ENCODE measurements at places on chromosomes 12 and 14.

DNA sequence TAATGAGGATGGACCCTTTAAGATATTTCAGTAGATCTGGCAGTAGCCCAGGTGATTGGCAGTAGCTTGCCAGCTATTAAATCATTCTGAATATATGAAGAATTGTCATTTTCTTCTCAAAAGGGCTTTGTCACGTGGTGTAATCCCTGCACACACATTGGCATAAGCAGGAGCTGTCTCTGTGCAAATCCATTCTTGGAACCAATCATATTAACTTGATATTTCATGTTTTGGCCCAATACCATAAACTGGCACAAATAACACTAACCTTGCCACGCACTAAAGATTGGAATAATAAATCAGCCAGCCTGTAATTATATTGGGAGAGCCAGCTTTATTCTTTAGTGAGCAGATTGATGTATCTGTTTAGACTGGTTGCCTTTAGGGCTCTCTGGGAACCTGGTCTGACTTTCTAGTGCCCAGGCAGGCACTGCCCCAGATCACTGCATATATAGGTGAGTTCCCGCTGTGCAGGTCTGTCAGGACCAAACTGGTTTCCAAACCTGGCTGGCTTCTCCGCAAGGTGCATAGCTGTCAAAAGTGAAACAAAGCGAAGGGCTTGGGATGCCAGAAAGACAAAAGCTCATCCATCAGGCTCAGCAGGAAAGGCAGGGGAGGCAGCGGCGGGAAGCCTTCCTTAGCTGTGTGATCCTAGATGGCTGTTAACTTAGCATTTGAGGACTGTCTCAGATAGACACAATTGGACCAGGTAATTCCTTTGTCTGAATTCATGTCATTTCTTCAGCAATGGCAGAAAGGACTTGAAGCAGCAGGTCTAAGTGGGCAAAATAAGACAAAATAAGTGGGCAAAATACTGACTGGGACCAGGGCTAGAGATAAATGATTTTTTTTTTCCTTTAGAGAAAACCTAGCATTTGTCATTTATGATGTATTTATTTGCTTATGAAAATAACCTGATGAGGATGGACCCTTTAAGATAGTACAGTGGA is 128.8 kb upstream of the DYRK2 start:
- peak; percentile 94 for DNase-seq

DNA sequence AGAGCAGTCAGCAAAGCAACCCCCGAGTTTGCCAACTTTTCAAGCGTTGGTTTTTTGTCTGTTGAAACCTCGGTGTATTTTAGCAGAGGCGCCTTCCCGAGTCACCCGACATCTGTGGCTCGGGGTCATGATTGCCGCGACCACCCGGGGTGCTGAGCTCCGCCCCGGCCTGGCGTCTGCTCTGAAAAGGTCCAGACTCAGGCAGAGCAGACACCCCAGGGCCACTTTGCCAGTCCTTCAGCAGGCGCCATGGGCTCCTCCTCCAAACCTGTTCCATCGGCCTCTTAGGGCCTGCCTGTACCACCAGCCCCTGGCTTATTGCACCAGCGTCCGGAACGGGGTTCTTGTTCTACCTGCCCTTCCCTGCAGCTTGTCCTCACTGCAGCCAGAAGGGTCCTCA is 19.1 kb downstream of the ANKRD9 start:
- DNase-seq = no peak

GRCh38 chr12:52870361-52871290 is 21.8 kb upstream of the KRT78 start:
- peak; percentile 23 for DNase-seq

GRCh38 chr14:23182372-23183157 is 895 bp downstream of the SLC7A8 start:
- DNase-seq = no peak

DNA sequence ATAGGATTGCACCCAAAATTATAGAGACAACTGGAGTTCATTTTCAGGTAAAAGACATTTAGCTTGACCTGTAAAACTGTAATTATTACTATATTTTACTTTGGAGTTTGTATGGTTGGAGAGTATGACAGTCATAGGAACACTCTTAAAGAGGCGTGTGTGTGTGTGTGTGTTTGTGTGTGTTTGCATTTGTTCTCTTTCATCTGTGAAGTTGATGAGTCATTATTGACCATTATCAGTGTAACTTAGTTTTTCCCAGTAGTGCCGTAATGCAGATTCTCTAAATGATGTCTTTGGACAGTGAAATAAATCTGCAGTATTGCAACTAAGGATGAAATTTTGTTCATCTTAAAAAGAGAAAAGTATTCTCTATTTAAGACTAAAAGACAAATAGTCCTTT is 13.0 kb downstream of the WASHC4 start:
- DNase-seq = no peak

DNA sequence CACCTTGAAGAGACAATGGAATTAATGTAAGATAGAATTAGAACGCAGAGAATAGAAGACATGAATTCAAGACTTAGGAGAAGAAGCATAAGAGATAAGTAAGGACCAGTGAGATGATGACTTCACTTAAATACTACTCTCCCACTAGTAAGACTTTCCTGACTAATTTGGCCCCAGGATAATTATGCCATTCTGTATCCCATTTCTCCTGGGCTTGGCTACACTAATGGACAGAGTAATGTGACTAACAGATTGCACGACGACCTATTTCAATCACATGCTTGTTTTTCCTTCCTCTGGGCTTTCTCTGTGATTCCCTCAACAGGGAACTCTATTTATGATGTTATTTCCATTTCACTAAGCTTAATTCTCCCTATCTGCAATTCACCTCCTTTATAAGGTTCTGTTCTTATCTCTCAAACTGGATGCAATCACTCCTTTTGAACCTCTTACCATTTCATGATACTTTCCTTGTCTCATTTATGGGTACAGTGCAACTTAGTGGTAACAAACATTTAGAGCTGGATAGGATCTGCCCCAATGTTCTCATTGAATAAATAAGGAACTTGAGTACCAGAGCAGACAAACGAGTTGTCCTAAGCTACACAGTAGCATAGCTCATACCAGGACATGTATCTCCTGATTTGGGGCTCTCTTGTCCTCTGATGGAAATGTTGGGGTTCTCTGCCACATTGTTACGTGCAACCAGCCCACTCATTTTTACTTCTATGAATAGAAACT is 102.7 kb downstream of the BTG1 start:
- DNase-seq = no peak

DNA sequence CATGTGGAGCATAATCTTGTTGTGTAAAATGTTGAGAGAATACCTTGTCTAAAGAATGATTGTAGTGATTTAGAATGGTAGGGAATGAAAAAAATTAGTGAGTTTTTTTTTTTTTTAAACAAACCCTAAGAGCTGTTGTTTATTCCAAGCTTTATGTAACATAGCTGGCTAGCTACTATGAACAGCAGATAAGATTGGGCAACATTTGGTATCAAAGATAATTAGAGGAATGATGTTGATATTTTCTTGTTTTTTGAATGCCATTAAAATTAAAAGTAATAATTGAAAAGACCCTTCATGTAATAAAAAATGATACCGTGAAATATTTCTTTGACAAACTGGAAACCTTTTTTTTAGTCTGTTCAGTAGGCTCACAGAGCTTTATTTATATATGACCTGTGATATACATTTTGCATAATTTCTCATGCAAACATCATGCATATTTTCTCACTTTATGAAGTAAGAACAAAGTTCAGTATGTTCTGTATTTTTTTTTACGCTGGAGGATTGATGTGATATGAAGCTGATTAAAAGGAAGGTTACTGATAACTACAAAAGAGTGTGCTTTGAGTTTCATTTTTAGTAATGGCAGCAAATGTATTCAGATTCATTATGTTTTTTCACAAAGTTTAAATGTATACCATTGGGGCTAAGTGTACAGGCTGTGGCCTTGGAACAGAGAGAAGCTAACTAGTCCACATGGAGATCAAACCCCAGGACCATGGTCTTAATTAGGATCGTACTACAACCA is 8.1 kb downstream of the CPSF6 start:
- no peak for DNase-seq

GRCh38 chr12:18158774-18159557 is 69.0 kb upstream of the RERGL start:
- DNase-seq = peak; percentile 29

DNA sequence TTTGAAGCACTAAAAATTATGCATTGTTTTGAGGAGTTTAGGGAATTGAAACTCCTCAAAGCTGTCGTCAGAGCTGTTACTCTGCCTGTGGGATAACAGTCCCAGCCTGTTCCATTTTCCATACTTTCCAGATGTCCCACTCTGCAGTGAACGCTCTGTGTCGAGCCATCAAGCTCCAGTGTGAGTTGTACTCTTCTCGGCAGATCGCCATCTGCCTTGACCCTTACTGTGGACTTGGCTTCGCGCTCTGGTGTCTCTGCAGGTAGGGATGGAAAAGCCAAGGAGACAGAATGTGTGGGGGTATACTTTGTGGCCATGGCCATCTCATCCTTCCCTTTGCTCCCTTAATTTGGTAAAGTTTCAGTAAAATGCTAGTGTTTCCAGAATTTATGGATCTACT is 35.5 kb upstream of the ATF1 start:
- no peak for DNase-seq

GRCh38 chr14:71942904-71943694 is 10.9 kb downstream of the RGS6 start:
- DNase-seq = no peak

- no peak for DNase-seq
Observed at GRCh38 chr14:30621354-30621939, 672 bp upstream of the SCFD1 start.

DNA sequence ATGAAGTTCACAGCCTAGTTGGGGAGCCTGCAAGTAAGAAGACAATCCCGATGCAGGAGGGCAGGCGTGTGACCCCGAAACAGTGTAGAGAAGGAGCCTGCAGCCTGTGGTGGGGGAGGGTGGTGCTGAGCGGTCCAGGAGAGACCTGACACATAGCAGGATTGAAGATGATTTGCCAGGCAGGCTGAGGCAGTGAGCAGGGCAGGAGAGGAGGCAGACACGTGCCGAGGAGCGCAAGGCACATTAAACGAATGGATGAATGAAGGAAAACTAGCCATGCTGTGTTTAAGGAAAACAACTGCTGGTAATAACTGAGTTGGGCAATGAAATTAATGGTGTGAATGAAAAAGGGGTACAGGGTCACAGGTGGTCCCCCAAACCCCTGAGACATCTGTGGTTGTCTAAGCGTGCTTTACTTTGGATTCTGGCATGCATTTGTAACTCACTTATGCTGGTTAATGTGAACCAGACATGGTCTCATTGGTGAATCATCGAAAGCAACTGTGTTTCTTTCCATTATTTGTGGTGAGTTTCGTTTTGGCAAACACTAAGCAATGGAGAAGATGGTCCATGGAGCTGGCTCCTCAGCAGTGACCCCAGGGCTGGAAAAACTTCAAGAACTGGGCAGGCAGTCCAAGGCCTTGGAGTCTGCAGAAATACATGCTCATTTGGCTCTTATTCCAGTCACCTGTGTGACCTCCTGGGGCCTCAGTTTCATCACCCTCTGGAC is 96.9 kb upstream of the EVL start:
- DNase-seq = no peak

DNA sequence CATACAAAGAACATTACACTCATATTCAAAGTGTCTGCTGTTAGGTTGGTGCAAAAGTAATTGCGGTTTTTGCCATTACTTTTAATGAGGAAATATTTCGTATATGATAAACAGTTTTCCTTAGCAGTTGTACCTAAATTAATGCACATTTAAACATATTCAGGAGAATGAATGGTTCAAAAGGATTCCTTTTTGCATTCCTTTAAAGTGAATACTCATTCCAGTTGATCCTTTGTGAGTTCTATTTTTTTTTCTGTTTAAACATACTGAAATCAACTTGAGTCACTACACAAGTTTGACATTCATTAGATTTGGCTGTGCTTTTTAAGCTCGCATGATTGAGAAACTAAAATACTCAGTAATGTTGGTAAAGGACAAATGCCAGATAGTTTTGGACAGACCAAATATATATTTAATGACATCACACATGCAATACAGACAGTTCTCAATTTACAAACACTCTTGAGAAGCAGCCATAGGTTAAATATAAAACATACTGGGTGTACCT is 13.8 kb upstream of the SLC38A2 start:
- DNase-seq = no peak

DNA sequence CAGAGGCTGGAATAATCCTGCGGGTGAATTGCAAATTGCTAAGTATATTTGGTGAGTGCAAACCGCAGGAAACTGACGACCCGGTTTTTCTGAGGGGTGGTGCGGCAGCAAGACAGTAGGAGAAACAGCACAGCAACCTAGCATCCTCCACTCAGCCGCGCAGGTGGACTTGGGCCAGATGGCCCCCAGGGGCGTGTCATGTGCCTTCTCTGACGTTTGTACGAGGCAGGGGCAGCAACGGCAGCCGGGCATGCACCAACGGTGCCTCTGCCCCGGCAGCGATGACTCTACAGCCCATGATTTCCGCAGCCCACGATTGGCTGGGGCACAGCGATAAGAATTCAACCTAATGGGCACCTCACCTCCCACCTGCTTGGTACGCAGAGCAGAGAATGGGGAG is 11.1 kb upstream of the CLEC2A start:
- peak; percentile 7 for DNase-seq

Measured in NCI-H146 (cell line).